ENCODE measurements at places on chromosomes 6 and 20. TPM values are rescaled to one million over a fixed set of nuclear protein-coding genes. Genes with fewer than 3 reads are reported as not detected.

Gene MCHR2
- not detected for total RNA-seq

- DNase-seq: no peak
Observed at GRCh38 chr6:116476002-116476678, 15.0 kb downstream of the CALHM6 start.

GRCh38 chr6:6559994-6560570 is 28.4 kb upstream of the LY86 start:
- DNase-seq: no peak

DNA sequence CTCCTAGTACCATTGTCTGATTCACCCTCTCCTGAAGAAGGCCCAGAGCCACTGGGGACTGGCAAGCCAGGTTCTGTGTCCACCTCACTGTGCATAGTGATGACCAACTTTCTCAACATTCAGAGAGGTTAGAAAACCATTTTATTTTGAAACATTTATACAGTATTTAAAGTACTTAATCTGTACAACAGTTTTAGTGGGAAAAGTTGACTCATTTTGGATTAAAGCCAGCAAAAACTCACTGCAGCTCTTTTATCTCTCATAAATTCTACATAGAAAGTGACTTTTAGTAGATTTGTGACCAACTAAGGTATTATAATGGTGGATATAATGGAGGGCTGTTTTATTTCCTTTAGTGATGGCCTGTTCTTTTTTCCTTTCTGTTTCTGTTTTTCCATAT is 9.7 kb downstream of the TULP4 start:
- DNase-seq: no peak

Gene ELOVL4
- total RNA-seq: 0.13 TPM

- no peak for DNase-seq
Observed at GRCh38 chr20:13251904-13252297, 30.8 kb downstream of the ISM1 start.

Gene FOXA2
- total RNA-seq: not detected

Gene GJA1
- total RNA-seq: 214 TPM

GRCh38 chr6:117617210-117618035 is 15.1 kb upstream of the GOPC start:
- no peak for DNase-seq

GRCh38 chr6:169274781-169275180 is 21.1 kb upstream of the THBS2 start:
- DNase-seq: no peak

Gene AFG1L
- 12.6 TPM for total RNA-seq

GRCh38 chr6:148578837-148579565 is 167.8 kb upstream of the UST start:
- no peak for DNase-seq

Measured in Right ventricle myocardium superior (tissue), 1 donor.